Adrenal gland (tissue), 19 donors: ENCODE measurements at places on chromosomes 5 and 9. TPM values are rescaled to one million over a fixed set of nuclear protein-coding genes. Genes with fewer than 3 reads are reported as not detected.

GRCh38 chr9:85024374-85024773 is 354.8 kb downstream of the NTRK2 start:
- no peak for DNase-seq

GRCh38 chr5:108747111-108747773 is 455 bp upstream of the FER start:
- no peak for DNase-seq

The PCDHB6 gene
- polyA plus RNA-seq: 0.73 TPM

- DNase-seq: peak; percentile 68
These were observed 71.4 kb downstream of the RALGPS1 start for GRCh38 chr9:126985870-126986498.

- DNase-seq: no peak
These were observed 28.4 kb upstream of the TRIO start for GRCh38 chr5:14114615-14115251.
